Activated naive CD4-positive, alpha-beta T cell treated with anti-CD3 and anti-CD28 coated beads for 36 hours (primary cell): ENCODE measurements at places on chromosomes 4 and X. TPM values are rescaled to one million over a fixed set of nuclear protein-coding genes. Genes with fewer than 3 reads are reported as not detected.
A peak's percentile ranks its signal among the peaks of the same experiment; 100 is the strongest.

The TENM3 gene
- not detected for total RNA-seq

- H3K4me3 ChIP-seq, result no peak overlapping the region
- DNase-seq, result no peak
- no peaks in the 10 kb centered on the region for H3K27me3 ChIP-seq
- no peaks in the 10 kb centered on the region for H3K36me3 ChIP-seq
- no peaks in the 10 kb centered on the region for H3K4me1 ChIP-seq
Measured at GRCh38 chr4:25609976-25610375, 45.7 kb upstream of the SLC34A2 start.

GRCh38 chrX:45517090-45517973 is 316.7 kb upstream of the DIPK2B start:
- no peak overlapping the region for H3K4me3 ChIP-seq
- no peak for DNase-seq
- H3K4me1 ChIP-seq, result peaks cover 17% of the 10 kb centered on the region
- H3K36me3 ChIP-seq, result no peaks in the 10 kb centered on the region
- H3K27me3 ChIP-seq, result peaks cover 4% of the 10 kb centered on the region

GRCh38 chr4:6405397-6405706 is 67.1 kb downstream of the PPP2R2C start:
- H3K27me3 ChIP-seq, result peaks cover 40% of the 10 kb centered on the region
- H3K27ac ChIP-seq, result no peak overlapping the region
- H3K4me3 ChIP-seq, result no peak overlapping the region
- no peaks in the 10 kb centered on the region for H3K4me1 ChIP-seq
- H3K36me3 ChIP-seq, result no peaks in the 10 kb centered on the region

- no peak overlapping the region for H3K4me3 ChIP-seq
- H3K4me1 ChIP-seq, result peaks cover 2% of the 10 kb centered on the region
- DNase-seq, result no peak
- H3K27ac ChIP-seq, result no peak overlapping the region
- no peaks in the 10 kb centered on the region for H3K36me3 ChIP-seq
- peaks cover 14% of the 10 kb centered on the region for H3K27me3 ChIP-seq
Measured at GRCh38 chr4:86452924-86453531, 93.2 kb upstream of the MAPK10 start.

GRCh38 chrX:46617906-46618305 is 44.3 kb downstream of the CHST7 start:
- DNase-seq, result no peak
- peaks cover 2% of the 10 kb centered on the region for H3K27me3 ChIP-seq
- no peak overlapping the region for H3K4me3 ChIP-seq
- peaks cover 4% of the 10 kb centered on the region for H3K4me1 ChIP-seq
- peaks cover 36% of the 10 kb centered on the region for H3K36me3 ChIP-seq

DNA sequence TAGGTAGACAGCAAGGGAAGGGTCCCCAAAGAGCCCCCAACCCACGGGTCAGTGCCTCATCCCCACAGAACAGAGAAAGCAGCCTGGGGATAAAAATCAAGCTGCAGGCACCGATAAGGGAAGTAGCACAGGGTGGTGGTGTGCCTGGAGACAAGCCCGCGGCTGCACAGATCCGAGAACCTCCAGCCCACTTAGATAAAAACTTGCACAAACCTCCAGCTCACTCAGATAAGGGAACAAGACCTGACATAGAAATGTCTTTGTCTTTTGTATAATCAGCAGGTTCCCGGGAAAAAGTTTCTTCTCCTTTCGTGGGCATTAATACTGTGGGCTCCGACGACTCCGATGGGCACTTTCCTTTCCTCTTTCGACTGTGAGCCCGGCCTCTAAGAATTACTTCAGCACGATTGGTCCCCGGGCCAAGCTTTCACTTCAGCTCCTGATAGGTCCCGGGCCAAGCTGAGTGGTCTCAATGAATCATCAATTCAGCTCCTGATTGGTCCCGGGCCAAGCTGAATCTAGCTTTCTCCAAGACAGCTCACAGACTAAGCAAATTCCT is 32.4 kb downstream of the PRDX4 start:
- peaks cover 6% of the 10 kb centered on the region for H3K4me1 ChIP-seq
- peak; percentile 28 for DNase-seq
- peaks cover 14% of the 10 kb centered on the region for H3K36me3 ChIP-seq
- peak overlapping the region; percentile 53 for H3K4me3 ChIP-seq

The TMSB15C gene
- 2.1 TPM for total RNA-seq

The SMIM31 gene
- total RNA-seq, result not detected

The MAGEE2 gene
- not detected for total RNA-seq

The ADGRL3 gene
- total RNA-seq, result not detected

- peak overlapping the region; percentile 76 for H3K4me3 ChIP-seq
- peak overlapping the region; percentile 94 for H3K27ac ChIP-seq
- H3K36me3 ChIP-seq, result peaks cover 1% of the 10 kb centered on the region
- H3K27me3 ChIP-seq, result no peaks in the 10 kb centered on the region
Measured at GRCh38 chr4:99815597-99816011, 1.0 kb upstream of the DAPP1 start.

- no peaks in the 10 kb centered on the region for H3K27me3 ChIP-seq
- H3K4me1 ChIP-seq, result no peaks in the 10 kb centered on the region
- DNase-seq, result no peak
- H3K27ac ChIP-seq, result no peak overlapping the region
- H3K36me3 ChIP-seq, result no peaks in the 10 kb centered on the region
Measured at GRCh38 chrX:133699023-133699728, 283.9 kb upstream of the GPC4 start.

- no peaks in the 10 kb centered on the region for H3K27me3 ChIP-seq
- no peak overlapping the region for H3K27ac ChIP-seq
- DNase-seq, result no peak
- no peaks in the 10 kb centered on the region for H3K36me3 ChIP-seq
- H3K4me1 ChIP-seq, result no peaks in the 10 kb centered on the region
Measured at GRCh38 chr4:175779081-175779620, 32.9 kb downstream of the GPM6A start.

The USO1 gene
- 42.1 TPM for total RNA-seq

The OPN1MW2 gene
- total RNA-seq, result not detected

The ZNF157 gene
- total RNA-seq, result 1.0 TPM

The ANKRD50 gene
- 0.57 TPM for total RNA-seq
